H7 (cell line): ENCODE measurements at places on chromosomes 3 and 15. TPM values are rescaled to one million over a fixed set of nuclear protein-coding genes. Genes with fewer than 3 reads are reported as not detected.
A peak's percentile ranks its signal among the peaks of the same experiment; 100 is the strongest.

GRCh38 chr3:71779674-71780377, 5.1 kb downstream of the PROK2 start:
- no peak for DNase-seq

GRCh38 chr3:196837819-196838420, 29.8 kb upstream of the SENP5 start:
- peak; percentile 82 for DNase-seq

- DNase-seq: no peak
These were observed 28.5 kb upstream of the SLC7A14 start for GRCh38 chr3:170614214-170614966.

DNA sequence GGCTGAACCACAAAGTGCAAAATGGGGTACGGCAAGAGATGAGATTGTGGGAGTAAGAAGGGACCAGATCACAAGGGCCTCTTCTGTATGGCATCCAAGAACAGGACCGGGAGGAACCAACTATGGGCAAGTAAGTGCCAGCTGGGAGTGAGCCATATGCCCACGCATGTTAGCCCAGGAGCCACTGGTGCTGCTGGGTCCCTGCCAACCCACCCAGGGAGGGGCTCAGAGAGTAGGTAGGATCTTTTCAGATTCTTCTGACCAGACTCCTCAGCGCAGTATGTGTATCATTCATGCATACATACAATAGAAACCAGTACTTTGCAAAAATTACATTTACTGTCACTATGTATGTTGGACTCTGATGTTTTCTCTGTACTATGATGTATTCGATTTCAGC, 54.0 kb downstream of the RAB11A start:
- DNase-seq: no peak

GRCh38 chr3:52094571-52095485, 38.5 kb upstream of the DUSP7 start:
- no peak for DNase-seq

DNA sequence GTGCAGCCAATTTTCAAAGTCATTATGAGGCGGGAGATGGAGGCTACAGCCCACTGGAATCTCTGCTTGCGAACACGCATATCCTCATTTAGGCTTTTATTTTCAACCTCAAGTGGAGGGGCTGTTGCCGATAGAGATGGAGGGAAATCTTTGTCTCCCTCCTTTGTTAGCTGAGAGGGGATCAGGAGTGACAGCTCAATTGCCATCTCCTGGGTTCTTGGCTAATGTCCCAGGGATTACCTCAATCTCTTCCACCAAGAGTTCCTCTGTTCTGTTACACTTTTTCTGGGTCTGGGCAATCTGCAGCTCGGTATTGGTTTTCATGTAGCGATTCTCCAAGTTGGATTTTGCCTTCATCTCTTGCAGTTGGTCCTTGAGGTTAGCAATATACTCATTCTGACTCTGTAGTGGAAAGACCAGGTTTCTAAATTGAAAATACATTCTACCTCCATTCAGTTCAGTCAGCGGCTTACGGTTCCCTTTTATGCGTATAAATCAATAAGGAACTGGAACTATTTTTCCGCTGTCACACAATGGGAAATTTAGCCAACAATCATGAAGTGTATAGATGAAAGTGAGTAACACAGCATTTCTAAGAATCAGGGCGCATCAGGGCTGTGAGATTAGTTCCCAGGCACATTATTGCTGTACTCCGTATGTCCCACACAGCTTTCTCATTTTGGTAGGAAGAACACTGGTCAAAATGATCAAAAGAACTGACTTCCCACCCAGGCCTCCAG, 36.2 kb upstream of the RPL35A start:
- no peak for DNase-seq

GRCh38 chr15:101277038-101277822, at the start of gene SELENOS:
SELENOS (minus strand) TSS chr15:101277485; CDS start chr15:101277417, 68 bp downstream.
- peak; percentile 98 for DNase-seq

GRCh38 chr15:76678766-76679165, 226.4 kb downstream of the SCAPER start:
- DNase-seq: no peak

DNA sequence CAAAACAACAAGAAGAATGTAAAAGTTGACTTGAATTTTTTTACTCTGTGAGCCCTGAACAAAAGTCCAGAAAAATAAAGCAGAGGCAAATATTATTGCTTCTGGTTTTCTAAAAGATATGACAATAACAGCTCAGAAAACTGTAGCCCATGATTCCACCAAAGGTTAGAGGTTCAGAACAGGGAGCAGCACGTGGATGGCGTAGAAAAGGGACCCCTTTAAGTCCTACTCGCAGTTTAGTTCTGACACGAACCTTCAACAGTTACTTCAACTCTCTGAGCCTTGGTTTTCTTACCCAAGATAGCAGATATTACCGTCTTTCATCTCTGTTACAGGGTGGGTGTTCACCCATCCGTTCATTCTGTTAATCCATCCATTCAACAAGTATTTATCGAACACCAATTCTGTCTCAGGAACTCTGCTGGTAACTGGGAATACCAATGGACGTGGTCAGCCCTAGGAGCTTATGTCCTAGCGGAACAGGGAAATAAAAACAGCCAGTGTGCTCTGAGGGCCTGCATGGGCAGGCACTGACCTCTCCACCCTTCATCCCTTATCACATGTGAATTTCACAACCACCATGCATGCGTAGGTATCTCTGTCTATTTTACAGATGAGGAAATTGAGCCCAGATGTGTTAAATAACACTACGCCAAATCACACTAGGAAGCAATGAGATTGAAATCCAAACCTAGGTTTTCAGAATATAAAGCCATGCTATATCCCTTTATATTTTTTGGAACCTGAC, 274.2 kb upstream of the ICE2 start:
- no peak for DNase-seq

DNA sequence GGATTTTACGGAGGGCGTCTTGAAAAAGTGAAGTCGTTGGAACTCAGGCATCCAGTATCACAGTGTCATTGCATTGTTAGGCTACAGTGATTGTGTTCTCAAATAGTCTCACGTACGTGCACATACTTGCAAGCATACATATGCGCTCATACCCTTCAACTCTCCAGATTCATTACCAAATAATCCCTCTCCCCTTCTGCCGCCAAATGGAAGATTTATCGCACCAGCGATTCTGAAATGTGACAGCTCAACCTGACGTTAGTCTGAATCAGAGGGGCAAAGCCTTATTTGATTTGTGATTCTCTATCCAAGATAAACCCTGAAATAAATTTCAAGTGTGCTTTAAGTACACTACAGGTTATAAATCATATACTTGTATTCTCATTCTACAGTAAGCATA, 119.4 kb downstream of the GADL1 start:
- DNase-seq: no peak

DNA sequence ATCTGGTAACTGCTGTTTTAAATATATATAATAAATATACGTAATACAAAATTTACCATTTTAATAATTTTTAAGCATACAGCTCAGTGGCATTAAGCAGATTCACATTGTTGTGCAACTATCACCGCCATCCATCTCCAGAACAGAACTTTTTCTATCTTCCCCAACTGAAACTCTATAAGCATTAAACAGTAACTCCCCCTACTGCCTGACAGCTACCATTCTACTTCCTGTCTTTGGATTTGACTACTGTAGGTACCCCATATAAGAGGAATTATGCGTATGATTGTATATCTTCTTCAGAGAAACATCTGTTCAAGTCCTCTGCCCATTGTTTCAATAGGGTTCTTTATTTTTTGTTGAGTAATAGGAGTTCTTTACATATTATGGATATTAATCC, 36.8 kb downstream of the EID1 start:
- DNase-seq: no peak

DNA sequence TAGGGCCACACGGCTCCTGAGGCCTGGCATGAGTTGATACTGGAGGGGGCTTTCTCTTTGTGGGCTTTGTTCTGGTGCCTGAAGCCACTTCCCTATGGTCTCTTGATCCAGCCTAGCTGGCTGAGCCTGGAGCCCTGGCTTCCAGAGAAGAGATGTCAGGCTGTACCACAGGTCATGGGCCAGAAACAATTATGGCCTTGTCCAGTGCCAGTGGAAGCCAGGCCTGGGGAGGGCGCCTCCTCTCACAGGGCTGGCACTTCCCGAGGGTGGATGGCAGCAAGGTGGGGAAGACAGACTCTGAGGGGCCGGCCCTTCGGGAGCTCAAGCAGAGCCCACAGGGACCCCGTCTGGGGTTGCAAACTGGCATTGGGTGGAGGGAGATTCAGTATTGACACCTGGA, 34.9 kb upstream of the ACAD9 start:
- DNase-seq: no peak

DNA sequence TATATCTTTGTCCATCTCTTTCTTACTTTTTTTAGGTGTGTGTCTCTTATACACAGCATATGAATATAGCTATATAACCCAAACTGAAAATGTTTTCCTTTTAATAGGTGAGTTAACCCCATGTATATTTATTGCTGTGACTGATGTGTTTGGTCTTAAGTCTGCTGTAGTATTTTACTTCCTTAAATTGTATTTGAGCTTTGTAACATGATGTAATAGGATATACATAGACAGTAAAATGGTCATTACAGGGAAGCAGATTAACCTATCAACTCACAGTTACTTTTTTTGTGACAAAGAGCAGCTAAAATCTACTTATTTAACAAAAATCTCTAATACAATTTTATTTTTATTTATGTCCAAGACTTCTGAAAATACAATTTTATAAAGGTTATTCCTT, 51.8 kb upstream of the CDAN1 start:
- no peak for DNase-seq

- DNase-seq: no peak
These were observed 633.6 kb upstream of the UBE2E2 start for GRCh38 chr3:22569570-22569969.

- no peak for DNase-seq
These were observed 18.1 kb upstream of the SLC7A14 start for GRCh38 chr3:170603770-170604510.

DNA sequence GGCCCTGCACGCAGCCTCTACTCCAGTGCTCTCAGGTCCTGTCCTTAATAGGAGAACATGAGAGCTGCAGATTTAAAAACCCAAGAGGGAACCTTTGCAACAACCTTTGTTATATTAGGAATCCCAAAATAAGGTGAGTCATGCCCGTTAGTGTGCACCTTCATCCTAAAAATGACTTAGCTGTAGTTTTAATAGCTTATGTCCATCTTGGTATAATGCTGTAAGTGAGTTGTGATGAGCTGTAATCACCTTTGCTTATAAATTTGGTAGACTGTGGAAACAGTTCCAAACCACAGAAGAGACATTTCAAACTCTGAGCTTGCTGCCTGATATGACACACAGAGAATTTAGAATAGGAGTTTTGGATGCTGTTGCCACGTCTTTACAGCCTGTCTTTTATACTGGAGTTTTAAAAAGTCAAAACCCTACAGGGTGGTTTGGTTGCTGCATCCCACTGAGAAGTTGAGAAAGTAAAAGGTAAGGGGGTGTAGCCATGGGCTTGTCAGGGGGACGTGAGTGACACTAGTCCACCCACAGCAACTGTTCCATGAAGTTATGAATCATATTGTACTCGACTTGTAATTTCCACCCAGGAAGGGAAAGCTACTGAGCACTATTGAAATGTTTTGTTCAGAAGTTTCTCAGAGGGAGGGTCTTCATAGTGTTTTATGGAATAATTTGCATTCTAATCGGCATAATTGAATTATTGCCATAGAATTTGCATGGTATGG, 27.4 kb upstream of the CD47 start:
- DNase-seq: no peak

DNA sequence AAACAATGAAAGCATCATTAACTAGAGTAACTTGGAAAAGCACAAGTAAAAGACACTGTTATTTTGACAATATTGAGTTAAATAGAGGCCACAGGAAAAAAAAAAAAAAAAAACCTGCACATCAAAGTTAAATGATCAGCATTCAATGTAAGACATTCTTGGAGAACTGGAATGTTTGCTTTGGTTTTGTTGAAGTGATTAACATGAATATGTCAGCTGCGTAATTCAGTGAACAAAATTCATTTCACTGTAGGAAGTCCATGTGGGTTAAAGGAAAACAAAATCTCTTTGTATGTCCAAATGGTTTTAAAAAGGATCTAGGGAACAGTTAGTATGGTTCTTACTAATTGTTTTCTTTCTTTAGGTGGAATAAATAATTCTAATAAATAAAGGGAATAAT, 252.8 kb upstream of the CNTN6 start:
- no peak for DNase-seq

GRCh38 chr15:90934949-90935751, at the start of gene UNC45A:
UNC45A (plus strand) TSS chr15:90935285; CDS start chr15:90935325, 40 bp downstream.
- DNase-seq: peak; percentile 100

- peak; percentile 42 for DNase-seq
These were observed 123.7 kb downstream of the RBPMS2 start for GRCh38 chr15:64651601-64652191.

- DNase-seq: no peak
These were observed 71.4 kb upstream of the HACD2 start for GRCh38 chr3:123656274-123656673.

GRCh38 chr3:195762611-195763010, 41.8 kb downstream of the MUC20 start:
- DNase-seq: peak; percentile 73

DNA sequence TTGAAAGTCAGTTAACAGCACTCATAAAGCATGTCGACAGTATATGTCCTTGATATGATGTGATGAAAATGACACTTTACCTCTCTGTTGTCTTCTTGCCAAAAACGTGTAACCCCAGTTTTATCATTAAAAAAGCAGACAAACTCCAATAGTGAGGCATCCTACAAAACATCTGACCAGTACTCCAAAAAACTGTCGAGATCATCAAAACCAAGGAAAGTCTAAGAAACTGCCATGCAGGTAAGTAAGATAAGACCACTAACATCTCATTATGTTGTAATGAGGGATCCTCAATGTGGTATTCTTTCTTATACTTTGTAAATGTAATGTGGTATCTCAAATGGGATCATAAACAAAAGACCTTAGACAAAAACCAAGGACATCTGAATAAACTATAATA, 152.3 kb downstream of the NR1I2 start:
- DNase-seq: no peak

- no peak for DNase-seq
These were observed 187.5 kb upstream of the THRB start for GRCh38 chr3:24682141-24682547.

Gene CHST2
- 99.4 and 122 TPM in 2 replicates for total RNA-seq

Gene MKRN3
- total RNA-seq: not detected in 2 replicates

Gene GPR15
- not detected in 2 replicates for total RNA-seq

Gene DNAH12
- not detected in 2 replicates for total RNA-seq

Gene DGKG
- total RNA-seq: 0.37 and 0.52 TPM in 2 replicates

Gene GREM1
- total RNA-seq: 0.38 and 2.0 TPM in 2 replicates

Gene GJD2
- 0.07 TPM in 1 of 2 replicates, not detected in the other for total RNA-seq

Gene GOLGA8G
- total RNA-seq: not detected in 2 replicates

Gene AP4E1
- total RNA-seq: 6.6 and 8.1 TPM in 2 replicates

Gene DHFR2
- 1.0 and 1.4 TPM in 2 replicates for total RNA-seq

Gene NUDT16
- total RNA-seq: 7.0 and 12.5 TPM in 2 replicates

Gene NR2E3
- total RNA-seq: 0.14 and 0.33 TPM in 2 replicates

Gene ATP13A4
- total RNA-seq: 0.14 and 0.81 TPM in 2 replicates
